ENCODE measurements at places on chromosomes 13 and 19.

DNA sequence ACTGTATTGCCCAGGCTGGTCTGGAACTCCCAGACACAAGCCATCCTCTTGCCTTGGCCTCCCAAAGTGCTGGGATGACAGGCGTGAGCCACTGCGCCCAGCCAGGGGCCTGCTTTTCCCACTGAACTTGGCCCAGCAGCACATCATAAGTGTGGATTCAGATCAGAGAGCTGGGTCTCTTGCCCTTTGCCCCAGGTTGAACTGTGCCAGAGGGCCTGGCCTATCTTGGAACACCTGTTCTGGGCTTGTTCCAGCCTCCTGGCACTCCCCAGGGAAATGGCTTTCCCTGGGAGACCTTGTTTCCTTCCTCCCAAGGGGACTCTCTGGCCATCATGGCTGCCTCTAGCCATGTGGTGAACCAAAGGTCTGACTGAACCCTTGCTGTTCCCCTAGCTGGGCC lies 3.4 kb downstream of the CC2D1A start:
- no peak for DNase-seq

DNA sequence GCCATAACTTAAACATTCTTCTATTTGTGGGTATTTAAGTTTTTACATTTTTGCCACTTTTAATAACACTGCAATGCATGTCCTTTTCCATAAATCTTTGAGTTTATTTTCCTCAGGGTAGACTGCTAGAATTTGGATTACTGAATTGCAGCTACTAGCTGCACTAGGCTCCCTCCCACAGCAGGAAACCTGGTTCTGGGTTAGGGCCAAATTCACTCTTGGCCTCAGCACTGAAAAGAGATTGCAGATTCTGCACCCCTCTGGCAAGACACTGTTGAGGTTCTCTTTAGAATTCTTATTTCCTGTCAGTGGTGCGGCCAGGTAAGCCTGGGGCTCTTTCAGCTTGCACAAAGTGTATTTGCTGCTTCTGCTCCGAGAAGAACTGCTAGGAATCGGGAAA lies 155.7 kb downstream of the ENOX1 start:
- no peak for DNase-seq

- no peak for DNase-seq
Observed at GRCh38 chr13:112056284-112056727, 10.6 kb upstream of the SOX1 start.

DNA sequence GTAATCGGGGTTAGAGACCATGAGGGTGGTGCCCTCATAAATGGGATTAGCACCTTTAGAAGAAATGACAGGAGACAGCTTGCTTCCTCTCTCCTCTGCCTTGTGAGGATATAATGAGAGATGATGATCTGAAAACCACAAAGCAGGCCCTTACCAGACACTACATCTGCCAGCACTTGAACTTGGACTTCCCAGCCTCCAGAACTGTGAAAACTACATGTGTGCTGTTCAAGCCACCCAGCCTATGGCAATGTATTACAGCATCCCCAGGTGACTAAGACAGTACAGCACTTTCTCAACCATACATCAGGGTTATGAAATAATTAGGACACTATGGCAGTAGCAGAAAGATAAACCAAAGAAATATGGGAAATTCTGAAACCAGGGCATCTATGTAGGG lies 7.4 kb downstream of the ZNF564 start:
- DNase-seq: no peak

DNA sequence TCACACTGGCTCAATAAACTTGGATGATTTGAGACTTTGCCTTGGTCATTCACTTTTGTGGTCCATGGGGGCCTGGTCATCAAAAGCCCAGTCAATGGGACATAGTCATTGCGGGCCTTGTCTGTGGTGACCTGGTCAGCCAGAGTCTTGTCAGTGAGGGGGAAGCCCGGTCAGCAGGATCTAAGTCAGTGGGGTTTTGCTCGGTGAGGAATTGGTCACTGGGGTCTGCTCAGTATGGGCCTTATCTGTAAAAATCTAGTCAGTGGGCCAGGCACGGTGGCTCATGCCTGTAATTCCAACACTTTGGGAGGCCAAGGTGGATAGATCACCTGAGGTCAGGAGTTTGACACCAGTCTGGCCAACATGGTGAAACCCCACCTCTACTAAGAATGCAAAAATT lies 63.7 kb upstream of the TPM4 start:
- peak; percentile 26 for DNase-seq

- no peak for DNase-seq
Observed at GRCh38 chr19:50022823-50023222, 2.3 kb downstream of the VRK3 start.

GRCh38 chr13:95123726-95124125 lies 177.5 kb downstream of the ABCC4 start:
- no peak for DNase-seq

GRCh38 chr19:16185768-16186123 lies 536 bp downstream of the FAM32A start:
- DNase-seq: no peak

- no peak for DNase-seq
Observed at GRCh38 chr19:57786286-57786685, 16.8 kb downstream of the ZNF586 start.

DNA sequence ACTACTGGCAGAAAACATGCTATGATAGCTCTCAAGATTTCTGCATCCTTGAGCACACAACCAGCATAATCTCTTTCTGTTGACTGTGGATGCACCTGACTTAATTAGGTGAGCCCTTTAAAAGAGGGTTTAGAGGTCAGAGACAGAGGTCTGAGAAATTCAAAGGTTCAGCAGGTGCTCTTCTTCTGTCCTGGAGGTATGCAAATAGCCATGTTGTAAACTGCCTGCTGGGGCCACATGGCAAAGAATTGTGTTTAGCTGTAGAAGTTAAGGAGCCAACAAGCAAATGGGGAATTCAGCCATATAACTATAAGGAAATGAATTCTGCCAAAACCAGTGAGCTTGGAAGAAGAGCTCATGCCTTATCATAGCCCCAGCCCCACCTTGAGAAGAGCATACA lies 11.6 kb upstream of the DCLK1 start:
- DNase-seq: no peak

- no peak for DNase-seq
Observed at GRCh38 chr13:71727042-71727441, 140.0 kb downstream of the DACH1 start.

GRCh38 chr13:74115133-74115532 lies 19.1 kb downstream of the KLF12 start:
- DNase-seq: no peak

- no peak for DNase-seq
Observed at GRCh38 chr19:14030997-14031718, 404 bp upstream of the IL27RA start.

GRCh38 chr19:35029737-35030256 lies 473 bp upstream of the SCN1B start:
- DNase-seq: no peak

DNA sequence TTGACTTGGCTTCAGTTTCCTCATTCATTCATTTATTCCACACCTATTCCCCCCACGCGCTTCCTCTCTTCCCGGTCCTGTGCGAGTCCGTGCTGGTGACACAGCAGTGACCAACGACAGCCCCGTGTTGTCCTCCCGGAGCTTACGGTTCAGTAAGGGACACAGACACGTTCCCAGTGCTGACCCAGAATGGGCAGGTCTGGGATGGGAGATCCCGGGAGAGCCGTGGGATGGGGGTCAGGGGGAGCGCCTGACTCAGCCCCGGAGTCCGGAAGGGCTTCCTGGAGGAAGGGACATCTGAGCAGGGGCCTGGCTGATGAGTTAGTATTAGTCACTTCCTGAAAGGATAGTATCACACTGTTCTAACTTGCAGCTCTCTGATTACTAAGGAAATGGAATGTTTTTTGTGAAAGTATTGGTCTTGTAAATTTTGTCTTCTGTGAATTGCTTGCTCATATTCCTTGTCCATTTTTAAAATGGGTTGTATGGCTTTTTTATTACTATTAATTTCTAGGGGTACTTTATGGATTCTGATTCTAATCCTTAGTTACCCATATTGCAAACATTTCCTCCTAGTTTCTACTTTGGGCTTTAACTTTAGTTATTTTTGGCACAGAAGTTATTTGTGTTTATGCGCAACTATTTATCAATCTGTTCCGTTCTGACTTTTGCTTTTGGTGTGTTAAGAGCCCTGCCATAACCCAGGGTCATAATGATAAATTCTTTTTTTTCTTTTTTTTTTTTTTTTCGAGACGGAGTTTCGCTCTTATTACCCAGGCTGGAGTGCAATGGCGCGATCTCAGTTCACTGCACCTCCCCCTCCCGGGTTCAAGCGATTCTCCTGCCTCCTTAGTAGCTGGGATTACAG lies 708 bp upstream of the ERCC1 start:
- peak; percentile 57 for DNase-seq

DNA sequence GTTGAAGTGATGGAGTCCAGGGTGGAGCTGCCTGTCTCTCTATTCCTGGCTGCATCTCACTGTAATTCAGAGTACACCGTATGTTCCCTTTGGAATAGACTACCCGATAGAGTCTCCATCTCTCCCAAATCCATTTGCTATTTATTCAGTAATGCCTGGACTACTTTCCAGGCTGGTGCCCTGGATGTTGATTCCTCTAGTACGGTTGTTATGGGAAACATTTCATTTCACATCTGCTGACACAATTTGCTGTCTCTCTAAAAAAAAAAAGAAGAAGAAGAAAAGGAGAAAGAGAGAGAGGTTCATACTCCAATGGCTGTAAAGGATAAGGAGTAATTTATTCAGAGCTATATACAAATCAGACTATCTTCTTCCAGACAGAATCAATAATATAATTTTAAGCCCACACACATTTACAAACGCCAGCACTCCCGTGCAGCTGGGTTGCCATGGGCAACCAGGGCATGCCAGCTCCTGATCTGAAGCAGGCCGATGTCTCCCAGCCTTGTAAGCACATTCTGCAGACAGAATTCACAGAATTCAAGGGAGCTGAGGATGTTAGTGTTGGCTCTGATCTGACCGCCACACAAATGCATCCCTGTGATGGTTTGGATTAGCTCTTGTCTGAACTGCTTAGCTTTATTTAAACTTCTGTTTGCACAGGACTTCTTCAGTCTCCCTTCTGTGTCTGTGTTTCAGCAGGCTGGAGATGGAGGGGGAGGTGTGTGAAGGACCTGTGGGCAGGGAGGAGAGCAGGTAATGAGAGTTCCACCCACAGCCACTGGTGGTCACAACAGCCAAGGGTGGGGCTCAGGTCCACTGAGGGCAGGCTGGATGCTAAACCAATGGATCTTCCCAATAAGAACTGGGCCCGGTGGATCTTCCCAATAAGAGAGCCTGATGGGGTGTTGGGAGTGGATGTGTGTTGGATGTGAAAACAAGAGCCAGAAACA lies 66.0 kb downstream of the TEX26 start:
- no peak for DNase-seq

DNA sequence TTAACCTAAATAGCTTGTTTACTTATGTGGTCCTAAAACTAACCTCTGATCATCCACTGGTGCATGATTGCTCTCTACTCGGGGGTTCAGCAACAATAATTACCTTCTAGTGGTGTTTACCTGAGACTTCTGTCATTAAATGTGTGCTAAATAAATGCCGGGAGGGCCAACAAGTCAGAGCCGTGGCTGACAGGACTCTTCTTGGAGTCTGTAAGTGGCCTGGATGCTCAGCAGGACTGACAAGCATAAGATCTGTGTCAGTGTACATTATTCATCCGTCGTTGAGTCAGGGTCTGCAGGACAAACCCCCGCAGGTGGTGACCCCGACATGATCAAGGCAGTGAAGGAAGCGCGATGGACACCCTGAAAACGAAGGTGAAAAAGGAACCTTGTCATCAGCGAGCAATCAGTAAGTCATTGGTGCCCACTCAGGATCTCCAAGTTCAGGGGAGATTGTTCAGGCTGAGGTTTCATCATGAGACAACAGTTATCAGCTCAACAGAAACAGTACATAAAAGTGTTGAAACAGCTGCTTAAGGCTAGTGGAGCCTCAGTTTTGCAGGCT lies 1466.9 kb downstream of the UQCRFS1 start:
- DNase-seq: no peak

DNA sequence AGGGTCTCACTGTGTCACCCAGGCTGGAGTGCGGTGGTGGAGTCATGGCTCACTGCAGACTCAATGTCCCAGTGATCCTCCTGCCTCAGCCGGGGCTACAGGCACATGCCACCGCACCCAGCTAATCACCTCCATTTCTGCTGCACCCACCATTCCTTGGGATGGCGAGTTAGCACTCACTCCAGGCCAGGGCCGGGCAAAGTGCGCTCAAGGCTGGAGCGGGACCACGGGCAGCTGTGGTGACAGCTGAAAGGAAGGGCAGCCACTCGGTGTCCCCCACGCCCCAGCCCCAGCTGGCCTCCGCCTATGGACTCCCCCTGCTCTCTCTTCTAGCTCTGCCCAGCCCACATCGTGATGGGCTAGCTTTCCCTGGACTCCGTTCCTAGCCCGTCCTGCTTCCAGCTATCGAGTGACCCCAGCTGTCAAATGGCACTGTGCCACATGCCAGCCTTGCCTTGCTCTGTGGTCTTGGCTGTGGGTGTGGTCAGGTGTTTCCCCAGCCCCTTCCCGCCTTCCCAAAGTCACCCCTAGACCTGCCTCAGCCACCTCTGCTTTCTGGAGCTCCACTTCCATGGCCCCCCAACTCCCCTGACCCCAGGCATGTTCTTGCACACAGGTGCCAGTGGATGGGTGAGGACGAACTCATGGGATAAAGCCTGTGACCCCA lies 4.1 kb downstream of the MICOS13 start:
- no peak for DNase-seq

DNA sequence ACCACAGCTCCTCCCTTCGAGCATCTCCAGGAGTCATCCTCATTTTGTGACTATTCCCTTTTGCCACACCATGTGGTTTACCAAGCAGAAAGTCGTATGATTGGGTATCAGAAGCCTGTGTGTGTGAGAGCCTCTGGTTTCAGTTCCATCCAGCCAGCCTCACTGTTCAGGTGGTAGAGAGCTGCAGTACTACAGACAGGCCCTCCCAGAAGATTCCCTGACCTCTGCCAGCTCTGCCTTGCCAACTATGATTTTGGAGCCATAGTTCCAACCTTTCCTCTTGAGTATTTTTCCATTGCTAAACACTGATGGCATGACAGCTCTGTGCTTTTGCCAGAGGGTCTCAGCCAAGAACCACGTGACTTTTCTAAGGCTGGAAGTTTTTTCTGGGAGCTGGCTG lies 82.5 kb downstream of the DHRS12 start:
- no peak for DNase-seq

DNA sequence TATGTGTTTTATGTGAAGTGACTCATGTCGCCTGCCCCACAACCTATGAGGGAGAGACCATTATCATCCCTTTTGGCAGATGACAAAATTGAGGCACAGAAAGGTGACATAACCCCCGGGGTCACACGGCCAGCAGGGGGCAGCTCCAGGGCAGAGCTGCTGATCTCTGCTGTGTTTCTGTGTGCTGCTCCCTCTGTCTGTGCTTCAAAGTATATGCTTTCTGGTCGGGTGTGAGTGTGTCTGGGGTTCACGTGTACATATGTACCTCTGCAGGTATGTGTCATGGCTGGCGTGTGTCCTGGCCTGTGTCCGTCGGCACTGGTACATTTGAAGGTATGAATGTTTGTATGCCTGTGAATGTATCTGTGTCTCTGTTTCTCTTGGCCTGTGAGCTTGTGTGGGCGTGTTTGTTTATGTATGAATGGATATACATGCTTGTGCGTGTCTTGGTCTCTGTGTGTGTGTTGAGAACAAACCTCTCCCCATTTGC lies 7.1 kb downstream of the LIPE start:
- DNase-seq: peak; percentile 72
